ENCODE measurements at places on chromosomes 16 and 17.

DNA sequence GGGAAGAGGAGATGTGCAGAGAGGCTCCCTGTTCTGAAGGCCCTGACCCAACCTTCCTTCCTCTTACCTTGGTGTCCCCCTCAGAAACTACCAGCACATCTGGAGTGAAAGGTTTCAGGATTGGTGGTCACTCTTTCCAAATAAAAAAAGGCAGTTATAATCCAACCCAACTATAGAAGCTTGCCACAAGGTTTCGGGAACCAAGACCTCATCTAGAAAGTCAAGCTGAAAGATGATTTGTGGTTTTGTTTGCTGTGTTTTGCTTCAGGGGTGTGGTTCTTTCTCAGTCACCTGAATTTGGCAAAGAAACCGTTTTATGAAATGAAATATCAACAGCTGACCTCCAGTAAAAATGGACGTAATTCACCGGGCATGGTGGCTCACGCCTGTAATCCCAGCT, 19.3 kb downstream of the SHMT1 start:
- no peak for DNase-seq

GRCh38 chr17:65518256-65518655, 43.2 kb downstream of the AXIN2 start:
- no peak for DNase-seq

DNA sequence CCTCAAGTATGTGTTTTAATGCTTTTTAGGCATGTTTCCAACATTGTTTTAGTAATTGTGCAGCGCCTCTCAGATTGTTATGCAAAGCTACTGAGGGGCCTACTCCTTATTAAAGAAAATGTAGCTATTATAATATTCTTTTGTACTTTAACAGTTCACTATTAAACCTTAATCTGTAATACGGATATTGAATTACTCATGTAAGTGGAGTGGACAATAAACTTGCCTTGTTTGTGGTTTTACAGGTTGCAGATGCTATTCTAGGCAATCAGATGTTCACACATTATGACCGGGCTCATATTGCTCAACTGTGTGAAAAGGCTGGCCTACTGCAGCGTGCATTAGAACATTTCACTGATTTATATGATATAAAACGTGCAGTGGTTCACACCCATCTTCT, 41.0 kb downstream of the PTRH2 start:
- DNase-seq: no peak

GRCh38 chr16:84498223-84498610, 6.2 kb downstream of the MEAK7 start:
- DNase-seq: no peak

DNA sequence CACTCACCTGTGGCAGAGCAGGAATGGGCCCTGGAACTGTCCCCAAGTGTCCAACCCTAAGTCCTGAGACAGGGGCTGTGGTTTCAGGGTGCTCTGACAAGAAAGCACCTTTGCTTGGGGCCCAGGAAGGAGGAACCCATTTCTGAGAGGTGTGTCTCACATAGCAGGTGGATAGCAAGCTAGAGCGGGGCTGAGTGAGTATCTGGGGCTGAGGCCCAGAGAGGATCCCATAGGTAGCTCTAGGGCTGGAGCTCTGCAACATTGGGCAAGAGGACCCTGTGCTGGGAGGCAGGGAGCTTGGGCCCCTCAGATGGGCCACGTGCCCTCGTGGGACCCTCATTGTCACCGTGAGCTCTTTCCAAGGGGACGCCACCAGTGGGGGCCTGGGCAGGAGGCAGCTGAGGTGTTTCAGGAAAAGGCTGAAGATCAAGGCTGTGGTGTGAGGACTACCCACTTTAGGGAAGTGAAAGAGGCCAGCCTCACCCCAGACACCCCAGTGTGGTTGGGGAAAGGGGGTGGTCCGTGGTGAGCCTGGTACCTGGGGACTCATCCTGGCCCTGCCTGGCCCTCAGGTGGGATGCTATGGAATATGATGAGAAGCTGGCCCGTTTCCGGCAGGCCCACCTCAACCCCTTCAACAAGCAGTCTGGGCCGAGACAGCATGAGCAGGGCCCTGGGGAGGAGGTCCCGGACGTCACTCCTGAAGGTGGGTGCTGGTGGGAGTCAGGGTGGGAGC, 5.3 kb downstream of the DEF8 start:
- no peak for DNase-seq

GRCh38 chr17:82863383-82863940, 23.6 kb upstream of the ZNF750 start:
- DNase-seq: no peak

DNA sequence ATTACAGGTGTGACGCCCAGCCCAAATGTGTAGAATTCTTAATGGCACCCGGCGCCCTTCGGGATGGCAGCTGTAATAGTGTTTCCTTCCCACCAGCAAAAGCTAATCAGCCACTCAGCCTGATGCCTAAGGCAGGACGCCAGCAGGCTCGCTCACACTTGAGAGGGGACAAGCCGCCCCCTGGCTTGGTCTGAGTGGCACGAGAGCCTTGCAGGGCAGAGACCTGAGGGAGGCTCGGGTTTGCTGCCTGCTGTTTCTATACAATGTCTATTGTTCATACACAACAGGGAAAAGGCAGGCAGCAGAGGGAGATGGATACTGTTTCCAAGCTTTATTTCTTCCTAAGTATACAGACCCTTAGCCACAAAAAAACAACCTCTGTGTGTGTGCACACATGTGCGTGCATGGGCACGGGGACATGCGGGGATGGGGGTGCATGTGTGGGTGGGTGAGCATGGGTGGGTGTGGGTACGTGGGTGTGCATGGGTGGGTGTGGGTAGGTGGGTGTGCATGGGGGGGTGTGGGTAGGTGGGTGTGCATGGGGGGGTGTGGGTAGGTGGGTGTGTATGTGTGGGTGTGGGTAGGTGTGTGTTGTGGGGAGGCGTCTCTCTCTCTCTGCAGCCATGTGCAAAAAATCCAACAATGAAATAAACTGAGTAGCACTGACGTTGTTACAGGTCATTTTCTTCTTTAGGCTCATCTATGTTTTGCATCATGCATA, 10.0 kb downstream of the SLC38A8 start:
- DNase-seq: no peak

- no peak for DNase-seq
Measured at GRCh38 chr17:75077496-75078283, 10.1 kb upstream of the SLC16A5 start.

- DNase-seq: no peak
Measured at GRCh38 chr16:20409398-20410120, at the start of gene ACSM5. TSS of gene ACSM5 (plus strand) at chr16:20409534. CDS start at chr16:20411485, 1,951 bp downstream.

DNA sequence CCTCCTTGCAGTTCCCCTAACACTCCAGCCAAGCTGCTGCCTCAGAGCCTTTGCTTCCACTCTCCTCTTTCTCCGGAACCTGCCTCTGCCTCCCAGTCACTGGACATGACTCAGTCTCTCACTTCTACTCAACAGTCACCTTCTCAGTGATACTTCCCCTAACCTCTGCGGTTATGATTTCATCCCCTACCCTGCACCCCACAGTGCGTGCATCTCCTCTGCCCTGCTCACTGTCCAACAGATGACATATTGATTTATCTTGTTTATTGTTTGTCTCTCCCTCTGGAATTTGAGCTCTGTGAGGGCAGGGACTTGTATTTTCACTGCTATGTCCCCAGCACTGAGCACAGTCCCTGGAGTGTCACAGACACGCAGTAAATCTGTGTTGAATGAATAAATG, 100.7 kb downstream of the CYLD start:
- no peak for DNase-seq

GRCh38 chr17:41588126-41588810, 1.6 kb upstream of the KRT14 start:
- no peak for DNase-seq

- no peak for DNase-seq
Measured at GRCh38 chr17:54760836-54761235, 139.8 kb upstream of the TOM1L1 start.

GRCh38 chr16:12584488-12585233, 219.0 kb downstream of the CPPED1 start:
- no peak for DNase-seq

GRCh38 chr17:35849469-35850348, 19.0 kb downstream of the HEATR9 start:
- no peak for DNase-seq

DNA sequence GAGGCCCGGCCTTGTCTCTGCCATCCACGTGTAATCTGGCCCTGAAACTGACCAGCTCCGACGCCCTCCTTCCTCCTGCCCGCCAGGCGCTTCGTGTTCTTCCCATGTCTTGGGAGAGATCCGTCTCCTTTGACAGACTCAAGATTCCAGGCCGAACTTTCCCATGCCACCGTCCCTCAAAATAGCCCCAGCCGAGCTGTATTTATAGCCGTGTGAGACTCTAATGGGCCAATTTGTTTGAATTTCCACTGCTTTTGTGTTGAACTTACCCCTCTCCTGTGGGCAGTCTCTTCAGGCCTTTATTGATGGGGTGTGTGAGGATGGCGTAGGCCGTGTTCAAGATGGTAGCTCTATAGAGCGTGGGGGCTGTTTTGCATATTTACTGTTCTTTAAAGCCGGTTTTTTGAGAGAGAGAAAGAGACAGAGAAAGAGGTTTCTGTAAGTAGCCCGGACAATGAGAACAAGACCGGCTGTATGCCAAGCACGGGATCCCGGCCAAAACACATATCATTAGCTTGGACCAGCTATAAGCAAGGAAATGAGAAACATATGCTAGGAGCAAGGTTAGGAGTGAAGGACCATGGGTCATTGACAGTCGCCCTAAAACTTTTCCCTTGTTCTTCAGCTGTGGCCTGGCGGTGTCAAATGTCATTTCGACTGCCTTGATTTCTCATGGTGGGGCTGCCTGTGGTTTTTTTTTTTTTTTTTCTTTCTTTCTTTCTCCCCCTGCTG, 124.5 kb upstream of the ZFHX3 start:
- no peak for DNase-seq

GRCh38 chr16:1378804-1379303, 27.1 kb downstream of the GNPTG start:
- DNase-seq: no peak

DNA sequence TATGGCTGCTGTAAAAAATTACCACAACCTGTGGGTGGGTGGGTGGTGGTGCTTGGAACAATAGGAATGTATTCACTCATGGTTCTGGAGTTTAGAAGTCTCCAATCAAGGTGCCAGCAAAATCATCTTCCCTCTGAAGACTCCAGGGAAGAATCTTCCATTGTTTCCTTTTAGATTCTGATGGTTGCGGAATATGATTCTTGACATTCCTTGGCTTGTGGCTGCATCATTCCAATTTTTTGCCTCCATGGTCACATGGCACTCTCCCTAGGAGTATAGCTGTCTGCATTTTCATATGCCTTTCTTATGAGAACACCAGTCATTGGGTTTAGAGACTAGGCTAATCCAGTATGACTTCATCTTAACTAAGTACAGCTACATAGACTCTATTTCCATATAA, 401.0 kb downstream of the HS3ST3B1 start:
- no peak for DNase-seq
